B cell (primary cell): ENCODE measurements at places on chromosomes 7 and 10. TPM values are rescaled to one million over a fixed set of nuclear protein-coding genes. Genes with fewer than 3 reads are reported as not detected.

Gene ACSM6
- total RNA-seq = not detected in 2 replicates

Gene TFPI2
- total RNA-seq = 0.12 and 0.96 TPM in 2 replicates

Gene ZNF804B
- total RNA-seq = not detected in 2 replicates

Gene TRIM50
- total RNA-seq = not detected in 2 replicates

Gene PNLIPRP1
- total RNA-seq = not detected in 2 replicates

Gene SEMA3C
- not detected in 2 replicates for total RNA-seq

DNA sequence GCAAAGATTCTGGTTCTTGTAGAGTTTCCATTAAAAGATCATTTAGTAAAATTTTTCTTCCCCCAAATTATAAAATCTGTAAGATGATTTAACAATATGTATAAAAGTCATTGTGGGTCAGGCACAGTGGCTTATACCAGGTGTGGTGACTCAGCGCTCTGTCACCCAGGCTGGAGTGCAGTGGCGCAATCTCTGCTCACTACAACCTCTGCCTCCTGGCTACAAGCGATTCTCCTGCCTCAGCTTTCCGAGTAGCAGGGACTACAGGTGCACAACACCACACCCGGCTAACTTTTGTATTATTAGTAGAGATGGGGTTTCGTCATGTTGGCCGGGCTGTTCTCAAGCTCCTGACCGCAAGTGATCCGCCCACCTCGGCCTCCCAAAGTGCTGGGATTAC is 68.0 kb downstream of the SEPTIN14 start:
- DNase-seq = no peak

DNA sequence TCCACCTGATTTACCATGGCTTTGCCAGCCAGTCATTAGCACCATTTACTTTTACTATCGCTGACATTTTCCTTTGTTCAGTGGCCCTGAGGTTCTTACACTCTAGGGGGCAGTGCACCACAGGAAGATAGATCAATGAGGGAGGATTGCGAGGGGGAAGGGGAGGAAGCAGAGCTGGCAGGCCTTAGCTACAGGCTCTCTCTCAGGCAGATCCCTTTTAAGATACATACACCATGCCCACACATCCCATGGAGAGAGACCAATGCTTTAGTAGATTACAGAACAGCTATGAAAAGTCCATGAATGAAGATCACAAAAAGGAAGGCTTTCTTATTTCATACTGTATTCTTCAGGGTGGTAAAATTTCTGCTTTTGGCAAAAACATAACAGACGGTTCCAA is 47.4 kb downstream of the DENND11 start:
- DNase-seq = peak; percentile 75

GRCh38 chr10:87092861-87093631 is 1.6 kb downstream of the GLUD1 start:
- peak; percentile 35 for DNase-seq

GRCh38 chr7:150430465-150431085 is 19.9 kb upstream of the GIMAP8 start:
- no peak for DNase-seq

DNA sequence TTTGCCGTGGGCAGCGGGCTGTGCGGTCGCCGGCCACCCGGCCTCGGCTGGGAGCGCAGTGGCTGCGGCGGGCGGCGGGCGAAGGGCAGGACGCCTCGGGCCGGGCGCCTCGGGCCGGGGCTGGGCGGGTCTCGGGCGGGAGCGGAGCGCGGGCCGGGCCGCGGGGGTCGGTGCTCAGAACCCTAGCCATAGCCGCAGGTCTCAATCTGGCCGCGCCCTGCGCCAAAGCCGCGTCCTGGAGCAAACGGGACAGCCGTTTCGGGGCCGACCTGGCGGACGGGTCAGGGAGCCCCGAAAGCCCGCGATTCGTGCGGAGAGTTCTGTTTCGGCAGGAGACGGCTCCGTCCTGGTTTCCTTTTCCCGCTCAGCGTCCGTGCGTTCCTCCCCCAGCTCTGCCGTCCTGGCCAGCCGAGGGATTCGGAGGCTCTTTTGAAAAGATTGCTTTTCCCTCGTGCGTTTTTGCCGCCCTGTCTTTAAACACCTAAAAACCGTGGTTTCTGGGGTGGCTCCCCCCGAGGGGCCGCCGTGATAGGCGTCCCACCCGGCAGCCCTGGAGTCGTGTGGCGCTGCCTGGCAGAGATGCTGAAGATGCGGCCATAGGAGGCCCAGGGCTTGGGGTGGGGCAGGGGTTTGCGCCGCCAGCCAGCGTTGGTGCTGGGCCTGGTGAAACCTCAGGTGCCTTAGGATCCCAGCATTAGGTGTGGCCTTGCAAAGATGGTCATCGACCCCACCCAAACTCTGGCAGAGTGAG is 727 bp downstream of the RET start:
- DNase-seq = no peak

DNA sequence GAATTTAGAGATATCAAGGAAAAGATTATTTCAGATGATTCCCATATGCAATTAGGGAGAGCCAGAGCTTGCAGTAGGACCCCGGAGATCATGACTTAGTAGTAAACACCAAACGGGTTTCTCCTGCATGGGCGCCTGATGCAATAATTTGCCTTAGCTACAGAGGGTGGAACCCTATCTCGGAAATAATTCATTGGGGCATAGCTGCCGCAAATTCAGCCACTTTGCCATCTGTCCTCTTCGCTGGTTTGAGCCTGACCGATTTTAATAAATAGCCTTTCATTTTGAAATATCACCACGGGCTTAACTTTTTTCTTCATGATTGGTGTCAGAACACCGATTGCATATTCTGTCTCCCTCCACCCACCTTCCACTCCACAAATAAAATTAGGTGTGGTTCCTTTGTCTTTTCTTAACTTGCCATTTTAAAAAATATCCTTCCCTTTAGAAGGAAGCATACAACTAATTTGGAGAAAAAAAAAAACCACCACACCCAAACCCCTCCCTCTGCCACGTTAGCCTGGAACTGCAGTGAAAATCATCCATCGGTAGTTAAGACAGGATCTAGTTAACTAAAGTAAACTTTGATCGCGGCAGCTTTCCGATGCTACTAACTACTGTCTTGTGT is 1.4 kb downstream of the GARS1 start:
- peak; percentile 19 for DNase-seq

GRCh38 chr10:93542358-93542791 is 24.1 kb upstream of the FFAR4 start:
- DNase-seq = no peak

GRCh38 chr10:116771959-116772585 is 29.7 kb upstream of the HSPA12A start:
- no peak for DNase-seq

- DNase-seq = no peak
Measured at GRCh38 chr10:3491571-3491970, 293.4 kb downstream of the KLF6 start.

GRCh38 chr7:514651-515598 is 4.7 kb downstream of the PDGFA start:
- no peak for DNase-seq

GRCh38 chr10:95237376-95238170 is 43.5 kb downstream of the ACSM6 start:
- DNase-seq = no peak

DNA sequence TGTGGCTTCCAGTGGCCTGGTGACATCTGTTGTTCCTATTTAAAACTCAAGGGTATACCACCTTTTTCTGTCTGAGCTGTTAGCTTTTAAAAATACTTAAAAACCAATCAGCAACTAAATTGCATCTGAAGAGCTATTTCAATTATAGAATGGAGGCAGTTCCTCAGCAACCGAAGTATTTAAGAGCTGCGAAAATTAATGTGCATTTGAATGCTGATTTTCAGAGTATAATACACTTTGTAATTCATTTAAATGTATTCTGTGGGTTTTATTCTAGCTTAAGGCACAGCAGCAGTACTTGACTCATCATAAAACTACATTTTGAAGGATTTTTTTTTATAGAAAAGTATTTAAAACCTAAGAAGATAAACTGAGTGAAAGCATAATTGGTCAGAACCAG is 404.9 kb upstream of the PRKCQ start:
- DNase-seq = no peak
